ENCODE measurements at places on chromosomes 4 and X.

- DNase-seq, result no peak
Observed at GRCh38 chr4:15245006-15245530, 182.8 kb upstream of the C1QTNF7 start.

GRCh38 chrX:133838761-133839676, 146.4 kb downstream of the GPC3 start:
- peak; percentile 67 for DNase-seq

DNA sequence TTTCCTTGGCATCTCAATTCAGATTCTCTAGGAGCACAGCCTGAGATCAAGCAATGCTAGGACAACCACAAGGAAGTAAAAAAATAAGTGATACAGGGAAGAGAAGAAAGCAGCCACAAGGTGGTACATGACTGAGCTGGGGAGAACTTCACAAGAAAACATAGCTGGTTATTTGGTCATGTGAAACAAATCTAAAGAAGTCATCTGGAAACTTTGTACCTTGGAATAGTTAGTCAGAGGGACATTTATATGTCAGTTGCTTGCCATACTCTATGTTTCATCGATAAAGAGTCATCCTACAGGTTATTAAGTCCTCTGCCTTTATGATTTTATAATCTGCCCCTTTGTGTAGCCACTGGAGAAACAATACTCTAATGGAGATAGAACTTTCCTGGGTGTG, 575.1 kb downstream of the IL15 start:
- no peak for DNase-seq

DNA sequence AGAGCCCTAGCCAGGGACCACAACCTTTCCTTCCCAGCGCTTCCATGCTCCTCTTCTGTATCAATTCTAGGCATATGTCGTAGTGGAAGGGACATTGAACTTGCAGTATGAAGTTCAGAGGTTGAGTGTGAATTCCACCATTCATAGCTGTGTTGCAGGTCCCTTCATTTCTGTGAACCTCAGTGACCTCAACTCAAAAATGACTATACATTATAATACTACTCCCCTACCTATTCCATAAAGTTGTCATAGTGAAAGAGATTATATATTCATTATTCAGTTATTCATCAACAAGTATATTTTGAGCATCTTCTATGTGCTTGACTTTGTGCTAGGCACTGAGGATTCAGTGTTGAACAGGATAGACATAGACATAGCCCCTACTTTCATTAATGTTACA, 28.0 kb downstream of the SH3BGRL start:
- DNase-seq, result no peak

DNA sequence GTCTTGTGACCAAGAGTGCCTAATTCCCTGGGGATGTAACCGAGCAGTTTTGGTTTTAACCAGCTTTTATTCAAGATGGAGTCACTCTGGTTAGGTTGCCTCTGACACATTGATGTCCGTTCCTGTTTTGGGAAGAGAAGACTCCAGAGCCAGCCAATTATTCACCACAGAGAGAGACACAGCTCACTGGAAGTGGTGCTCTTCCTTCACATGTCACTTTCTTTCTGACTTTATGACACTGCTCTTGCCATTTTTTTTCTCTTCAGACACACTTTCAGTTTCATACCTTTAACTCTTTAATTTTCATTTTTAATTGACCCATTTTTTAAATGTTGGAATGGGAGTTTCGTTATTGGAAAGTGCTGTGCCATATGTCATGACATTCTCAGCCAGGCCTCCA, 418.4 kb upstream of the FSTL5 start:
- DNase-seq, result no peak

GRCh38 chr4:82594456-82594855, 32.7 kb upstream of the TMEM150C start:
- no peak for DNase-seq

GRCh38 chr4:147707892-147708672, 23.8 kb upstream of the ARHGAP10 start:
- DNase-seq, result peak; percentile 48

DNA sequence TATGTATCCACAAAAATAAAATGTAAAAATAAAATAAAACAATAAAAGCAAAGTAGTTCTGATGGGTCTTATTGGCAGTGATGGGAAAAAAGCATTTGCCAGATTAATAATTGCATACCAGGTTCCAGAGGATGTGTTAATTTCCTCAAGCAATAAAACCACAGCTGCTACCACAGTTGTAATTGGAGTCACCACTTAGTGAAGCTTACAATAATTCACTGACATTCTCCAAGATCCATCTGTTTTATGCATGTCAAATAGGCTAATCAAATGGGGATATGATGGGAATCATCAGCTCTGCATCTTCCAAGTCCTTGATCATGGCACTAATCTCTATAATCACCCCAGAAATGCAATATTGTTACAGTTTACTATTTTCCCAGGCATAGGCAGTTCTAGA, 123.5 kb upstream of the EMCN start:
- DNase-seq, result no peak

GRCh38 chr4:185219551-185220344, 10.3 kb downstream of the SNX25 start:
- no peak for DNase-seq

DNA sequence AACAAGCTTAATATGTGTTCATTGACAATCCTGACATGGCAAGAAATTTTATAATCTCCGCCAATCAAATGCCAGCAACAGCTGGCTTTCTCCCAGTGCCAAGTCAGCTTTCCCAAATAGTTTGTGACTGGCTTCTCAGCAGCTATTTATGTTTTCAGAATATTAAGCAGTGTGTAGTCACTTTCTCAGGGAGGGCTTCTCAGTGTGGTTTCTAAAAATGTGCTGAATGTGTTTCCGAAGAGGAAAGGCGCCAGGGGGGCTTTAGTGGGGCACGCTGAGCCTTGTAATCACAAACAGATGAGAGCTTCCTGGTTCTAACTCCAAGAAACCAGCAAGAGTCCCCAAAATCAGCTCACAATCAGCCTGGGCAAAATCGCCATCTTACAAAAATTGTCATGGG, 258.7 kb upstream of the CPEB2 start:
- DNase-seq, result no peak

- peak; percentile 69 for DNase-seq
Observed at GRCh38 chr4:13627178-13627605, 333 bp downstream of the BOD1L1 start.

DNA sequence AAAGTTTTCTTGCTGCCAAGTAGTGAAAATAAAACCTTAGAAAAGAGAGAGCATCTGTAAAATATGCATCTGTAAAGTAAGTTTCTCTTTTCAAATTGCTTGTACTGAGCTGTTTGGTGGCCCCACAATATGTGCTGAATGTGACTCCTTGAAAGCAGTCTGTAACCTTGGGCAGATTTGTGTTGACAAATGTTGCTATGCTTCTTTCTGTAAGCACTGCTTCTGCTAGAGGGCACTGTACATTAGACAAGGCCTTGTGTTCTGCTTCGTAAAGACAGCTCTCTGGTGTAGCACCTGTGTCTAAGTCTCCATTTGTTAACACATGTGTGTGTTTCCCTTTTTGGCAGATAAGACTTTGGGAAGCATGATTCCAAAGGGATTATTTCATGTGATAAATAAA, 56.6 kb upstream of the NRK start:
- no peak for DNase-seq

DNA sequence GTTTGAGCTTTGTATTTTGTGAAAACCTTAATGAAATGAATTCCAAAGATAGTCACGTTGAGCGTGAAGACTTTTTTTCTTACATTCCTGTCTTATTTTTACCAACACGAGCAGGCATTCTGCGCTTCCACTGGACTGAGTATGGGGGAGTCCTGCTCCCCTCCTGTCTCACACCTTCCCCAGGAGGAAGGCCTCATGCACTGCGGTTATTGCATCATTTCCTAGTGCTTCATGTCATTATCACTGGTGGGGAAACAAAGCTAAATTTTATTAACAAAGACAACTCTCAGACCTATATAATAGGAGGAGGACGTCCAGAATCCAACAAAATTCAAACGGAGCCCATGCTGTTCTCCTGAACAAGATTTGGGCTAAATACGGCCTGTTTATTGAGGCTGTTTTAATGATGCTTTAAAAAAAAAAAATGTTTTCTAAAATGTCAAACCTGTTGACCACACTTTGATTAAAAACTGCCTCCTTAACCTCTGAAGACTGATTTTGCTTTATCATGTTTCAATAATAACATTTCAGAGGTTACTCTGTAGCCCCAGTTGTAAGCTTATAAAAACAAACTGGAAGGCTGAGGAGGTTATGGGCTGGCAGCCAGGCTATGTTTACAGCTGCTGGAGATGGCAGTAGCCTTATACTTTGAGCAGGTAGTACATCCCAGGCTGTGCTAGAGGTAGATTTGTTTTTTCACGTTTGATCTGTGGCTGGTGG, 118.0 kb downstream of the SOWAHB start:
- no peak for DNase-seq

GRCh38 chr4:33176566-33176965, 2456.4 kb downstream of the PCDH7 start:
- DNase-seq, result no peak

DNA sequence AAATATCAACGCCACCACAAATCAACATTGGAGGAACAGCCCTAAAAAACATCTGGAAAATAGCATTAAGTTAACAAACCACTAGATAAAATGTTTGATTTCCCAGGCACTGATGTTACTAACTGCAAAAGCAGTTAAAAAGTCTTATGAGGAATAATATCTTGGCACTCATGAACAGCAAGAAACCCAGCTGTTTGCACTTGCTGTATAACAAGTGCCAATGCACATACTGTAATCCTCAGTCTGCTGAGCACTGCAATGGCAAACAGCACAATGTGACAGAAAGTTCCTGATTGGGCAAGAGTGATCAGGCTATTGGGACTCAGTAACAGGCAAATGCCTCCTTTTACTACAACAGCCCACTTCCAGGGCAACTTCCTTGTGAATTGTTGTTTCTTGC, 20.8 kb upstream of the SEC24B start:
- DNase-seq, result no peak

GRCh38 chrX:103794119-103794518, 17.5 kb downstream of the PLP1 start:
- no peak for DNase-seq

- DNase-seq, result no peak
Observed at GRCh38 chrX:44795945-44796450, 47.8 kb upstream of the DUSP21 start.

DNA sequence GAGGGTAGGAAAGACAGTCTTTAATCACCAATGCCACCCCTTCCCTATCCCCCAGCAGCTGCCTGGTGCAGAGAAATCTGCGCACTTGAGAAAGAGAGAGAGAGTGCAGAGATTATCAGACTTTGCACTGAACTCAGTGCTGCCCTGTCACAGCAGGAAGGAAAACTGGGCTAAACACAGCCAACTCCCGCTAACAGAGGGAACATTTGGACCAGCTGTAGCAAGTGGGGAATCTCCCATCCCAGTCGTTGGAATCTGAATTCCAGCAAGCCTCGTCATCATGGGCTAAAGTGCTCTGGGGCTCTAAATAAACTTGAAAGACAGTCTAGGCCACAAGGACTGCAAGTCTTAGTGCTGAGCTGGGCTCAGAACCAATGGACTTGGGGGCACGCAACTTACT, 168.7 kb downstream of the DLG3 start:
- DNase-seq, result no peak

DNA sequence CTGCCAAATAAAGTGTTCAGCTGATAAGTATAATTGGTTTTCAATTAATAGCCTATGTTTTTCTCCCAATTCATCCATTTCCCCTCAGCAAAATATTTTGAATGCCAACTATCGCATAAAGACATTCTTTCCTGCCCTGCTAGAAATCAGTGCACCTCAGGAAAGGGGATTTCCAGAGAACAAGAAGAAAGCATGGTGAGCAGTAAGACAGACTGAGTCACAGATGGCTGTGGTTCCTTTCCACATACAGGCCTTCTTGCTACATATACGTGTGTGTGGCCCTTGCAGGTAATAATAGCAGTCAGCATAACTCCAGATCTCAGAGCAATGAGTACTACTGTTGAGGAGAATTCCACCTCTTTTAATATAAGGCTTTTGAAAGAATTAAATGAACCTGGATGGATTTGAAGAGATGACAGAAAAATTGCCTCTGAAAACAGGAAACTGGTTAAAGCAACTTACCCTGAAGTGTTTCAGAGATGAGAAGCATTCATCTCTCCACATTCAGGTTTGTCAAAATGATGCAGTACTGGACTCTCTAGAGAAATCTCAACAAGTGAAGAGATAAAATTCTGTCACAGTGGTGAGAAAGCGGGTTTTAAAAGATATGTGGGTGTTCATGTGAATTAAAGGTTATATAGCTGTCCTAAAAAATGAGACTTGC, 13.6 kb downstream of the GASK1B start:
- DNase-seq, result no peak

DNA sequence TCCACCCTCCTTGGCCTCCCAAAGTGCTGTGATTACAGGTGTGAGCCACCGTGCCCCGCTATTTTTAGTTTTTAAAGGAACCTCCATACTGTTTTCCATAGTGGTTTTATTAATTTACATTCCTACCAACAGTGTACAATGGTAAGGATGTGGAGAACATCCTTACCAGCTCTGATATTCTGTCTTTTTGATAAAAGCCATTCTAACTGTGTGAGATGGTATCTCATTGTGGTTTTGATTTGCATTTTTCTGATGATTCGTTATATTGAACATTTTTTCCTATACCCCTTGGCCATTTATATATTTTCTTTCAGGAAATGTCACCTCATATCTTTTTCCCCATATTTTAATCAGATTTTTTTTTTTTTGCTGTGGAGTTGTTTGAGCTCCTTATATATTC, 14.2 kb upstream of the TLR2 start:
- DNase-seq, result no peak

DNA sequence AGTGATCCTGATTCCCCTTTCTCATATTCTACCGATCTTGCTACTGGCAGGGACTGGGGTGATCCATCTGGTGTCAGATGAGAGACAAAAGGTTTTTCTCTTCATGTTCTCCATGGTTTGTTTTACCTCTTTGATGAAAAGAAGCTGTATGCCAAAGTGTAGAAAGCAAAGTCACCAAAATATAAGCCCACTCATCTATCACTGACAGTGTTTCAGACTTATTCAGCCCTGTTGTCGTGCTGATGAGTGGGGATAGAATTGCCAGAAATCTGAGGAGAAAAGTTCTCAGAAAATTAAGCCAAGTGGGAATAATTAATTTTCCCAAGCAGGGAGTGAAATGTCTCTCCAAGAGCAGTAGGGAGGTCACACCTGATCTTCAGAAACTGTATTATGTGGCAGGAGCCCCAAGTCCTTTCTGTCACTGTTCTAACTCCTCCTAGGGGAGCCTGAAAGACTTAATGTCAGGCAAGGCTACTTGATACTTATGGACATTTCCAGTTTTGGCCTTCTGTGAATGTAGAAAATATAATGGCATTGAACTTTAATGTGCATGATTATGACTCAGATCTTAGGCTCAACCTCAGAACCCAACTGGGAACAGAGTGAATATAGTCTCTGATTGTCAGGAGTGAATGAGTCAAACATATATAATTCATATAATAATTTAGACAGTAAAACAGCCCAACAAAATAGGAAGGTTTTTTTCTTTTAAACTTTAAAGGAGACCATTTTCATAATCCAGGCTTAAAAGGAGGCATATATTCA, 298.1 kb downstream of the ANKRD50 start:
- no peak for DNase-seq

All from nephron progenitor cell (in vitro differentiated cells).